Stimulated activated CD4-positive, alpha-beta T cell treated with anti-CD3 and anti-CD28 coated beads, Interleukin-1b, Interleukin-23, amount 100 ng/mL, for 1 hour (primary cell): ENCODE measurements at places on chromosomes 1 and 21.

DNA sequence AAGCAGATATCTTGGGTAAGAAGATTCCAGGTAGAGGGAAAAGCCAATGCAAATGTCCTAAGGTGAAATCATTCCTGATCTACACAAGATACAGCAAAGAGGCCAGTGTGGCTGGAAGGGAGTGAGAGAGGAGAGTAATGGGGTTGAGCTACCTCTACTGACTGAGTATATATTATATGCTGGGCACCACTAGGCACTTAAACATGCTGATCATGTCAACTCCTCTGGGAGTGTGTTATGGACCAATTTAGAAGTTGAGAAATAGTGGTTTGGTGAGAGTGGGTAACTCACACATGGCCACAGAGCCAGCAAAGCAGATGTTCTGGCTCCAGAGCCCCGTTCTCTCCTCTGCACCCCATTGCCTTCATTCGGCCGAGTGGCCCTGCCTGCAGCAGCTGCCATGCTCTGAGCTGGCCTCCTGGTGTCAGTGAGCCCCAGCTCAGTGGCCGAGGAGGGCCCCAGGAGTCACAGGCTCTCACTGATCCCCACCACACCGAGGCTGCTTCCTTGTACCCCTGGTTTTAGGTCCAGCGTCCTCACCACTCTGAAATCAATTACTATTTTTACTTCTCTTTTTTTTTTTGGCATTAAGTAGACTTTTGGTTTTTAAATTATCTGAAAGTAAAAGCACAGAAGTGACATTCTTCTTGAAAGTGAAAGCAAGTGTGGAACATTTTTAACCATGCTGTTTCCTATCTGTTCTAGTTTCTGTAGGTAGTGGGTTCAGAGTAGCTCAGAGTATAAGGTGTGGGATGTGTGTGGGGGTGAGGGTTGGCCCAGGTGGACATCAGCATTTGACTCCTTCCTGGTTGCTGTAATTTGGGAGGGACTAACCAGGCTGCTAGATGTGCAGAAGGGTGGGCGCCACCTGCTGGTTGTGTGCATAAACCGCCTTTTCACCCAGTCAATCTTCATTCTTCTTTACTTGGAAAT is 45.8 kb upstream of the CRNN start:
- peak; percentile 50 for DNase-seq

- DNase-seq = no peak
These were observed 3.9 kb upstream of the FNDC10 start for GRCh38 chr1:1603671-1604373.

DNA sequence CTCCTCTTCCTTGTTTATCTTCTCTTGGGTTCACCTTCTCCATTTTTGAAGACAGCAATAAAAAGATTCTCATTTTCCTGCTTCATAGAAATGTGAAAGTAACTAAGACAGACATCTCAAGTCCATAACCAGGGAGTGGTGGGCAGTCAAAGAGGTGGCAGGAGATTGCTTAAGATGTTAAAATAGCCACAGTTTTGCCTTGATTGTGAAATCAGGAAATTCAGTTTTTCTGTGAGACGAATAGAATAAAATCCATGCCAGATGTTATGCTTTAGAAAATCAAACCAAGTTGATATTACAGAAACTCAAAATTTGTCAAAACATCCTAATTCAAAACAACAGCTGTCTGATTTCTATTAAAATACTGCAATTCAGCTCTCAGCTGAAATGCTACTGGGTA is 57.2 kb downstream of the TNN start:
- no peak for DNase-seq

DNA sequence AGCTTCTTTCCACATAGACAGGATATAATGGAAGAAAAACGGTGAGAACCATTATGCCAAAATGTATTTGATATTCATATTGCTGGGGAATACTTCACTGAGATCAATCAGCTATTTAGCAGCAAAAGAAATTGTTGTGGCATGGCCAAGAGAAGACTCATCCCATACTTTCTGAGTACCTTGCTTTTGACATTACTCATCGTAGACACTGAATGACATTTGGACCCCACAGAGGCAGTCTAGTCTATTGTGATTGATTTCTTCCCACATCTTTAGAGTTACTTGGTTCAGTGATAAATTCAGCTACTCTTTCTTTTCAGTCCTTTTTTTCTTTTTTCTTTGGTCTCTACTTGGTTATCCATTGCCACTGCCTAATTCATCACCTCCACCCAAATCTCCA is 22.1 kb downstream of the ATP1B1 start:
- DNase-seq = no peak

GRCh38 chr1:205933671-205934618 is 9.3 kb downstream of the SLC26A9 start:
- DNase-seq = no peak

DNA sequence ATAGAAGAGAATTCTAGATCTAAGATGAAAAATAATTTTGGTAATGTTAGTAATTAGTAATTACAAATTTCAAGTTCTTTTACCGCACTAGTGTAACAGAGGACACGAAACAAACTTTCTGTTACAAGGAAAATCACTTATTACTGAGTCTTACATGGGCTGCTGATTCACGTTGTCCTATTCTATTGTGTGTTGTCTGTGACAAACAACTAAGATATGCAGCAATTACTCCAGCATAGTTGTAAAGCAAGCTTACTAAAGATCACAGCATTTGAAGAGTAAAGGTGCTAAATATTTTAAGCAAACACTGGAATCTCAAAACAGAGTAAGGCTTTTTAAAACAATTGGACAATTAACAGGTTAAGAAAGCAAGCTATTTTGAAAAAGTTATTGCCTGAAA is 502.3 kb downstream of the KCNT2 start:
- DNase-seq = no peak

DNA sequence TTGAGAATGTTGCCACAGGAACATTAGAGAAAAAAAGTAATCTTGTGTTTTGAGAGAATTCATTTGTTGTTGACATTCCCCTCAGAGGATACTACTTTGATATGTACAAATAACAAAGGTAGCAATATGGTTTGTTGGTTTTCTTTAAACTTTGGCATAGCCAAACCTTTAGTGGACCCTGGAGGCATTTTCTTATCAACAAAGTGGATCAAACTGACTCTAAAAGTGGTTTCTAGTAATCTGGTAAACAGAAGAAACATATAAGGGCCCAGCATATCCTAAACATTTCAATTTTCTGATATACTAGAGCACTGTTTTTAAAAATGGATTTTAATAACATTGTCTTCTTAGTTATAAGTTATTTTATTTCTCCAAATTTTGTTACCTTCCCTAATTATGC is 29.8 kb downstream of the POU2F1 start:
- no peak for DNase-seq

GRCh38 chr21:32336711-32337110 is 38.1 kb downstream of the MRAP start:
- DNase-seq = no peak

GRCh38 chr1:46422261-46422871 is 28.2 kb downstream of the FAAH start:
- DNase-seq = no peak

DNA sequence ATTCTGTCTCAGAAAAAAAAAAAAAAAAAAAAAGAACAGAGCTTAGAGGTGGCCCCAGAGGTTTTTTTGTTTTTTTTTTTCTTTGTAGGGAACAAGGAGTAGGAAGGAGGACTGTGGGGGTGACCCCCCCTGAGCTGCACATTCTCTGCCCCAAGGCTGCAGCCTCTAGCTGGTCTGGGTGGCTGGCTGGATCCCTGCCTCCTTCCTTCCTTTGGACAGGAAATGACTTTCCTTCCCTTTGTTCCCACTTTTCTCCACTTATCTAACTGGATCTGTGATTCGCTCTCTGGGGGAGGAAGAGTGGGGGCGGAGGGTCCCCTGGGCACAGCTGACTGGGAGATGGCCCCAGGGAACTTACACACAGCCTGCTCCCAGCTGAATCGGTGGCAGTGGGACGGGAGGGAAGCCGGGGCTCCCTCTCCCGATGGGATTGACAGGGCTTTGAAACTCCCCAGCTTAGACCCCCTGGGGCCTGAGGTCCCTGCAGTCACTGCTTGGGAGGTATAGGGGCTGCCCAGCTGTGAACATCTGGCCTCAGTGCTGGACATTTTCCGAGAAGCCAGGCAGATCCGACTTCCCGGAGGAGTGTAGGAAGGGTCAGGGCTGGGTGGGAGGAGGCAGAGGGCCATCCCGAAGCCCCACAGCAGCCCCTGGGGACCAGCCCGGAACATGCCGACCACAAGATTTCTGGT is 2.1 kb downstream of the FBLIM1 start:
- DNase-seq = no peak

- DNase-seq = no peak
These were observed 67.8 kb downstream of the LRIG2 start for GRCh38 chr1:113140588-113141446.
